ENCODE measurements at places on chromosomes 7 and 10. TPM values are rescaled to one million over a fixed set of nuclear protein-coding genes. Genes with fewer than 3 reads are reported as not detected.

Gene OR13A1
- not detected for total RNA-seq

Gene AMZ1
- total RNA-seq = not detected

Gene ARL5B
- total RNA-seq = 9.6 TPM

Gene EGR2
- total RNA-seq = 0.34 TPM

Gene CALY
- 0.77 TPM for total RNA-seq

Gene VAX1
- 1.7 TPM for total RNA-seq

Gene MACC1
- not detected for total RNA-seq

Gene PURB
- total RNA-seq = 6.1 TPM

Gene MYH16
- 0.51 TPM for total RNA-seq

Gene CTAGE6
- not detected for total RNA-seq

Gene DNAH11
- 0.04 TPM for total RNA-seq

Gene TMEM225B
- total RNA-seq = 0.59 TPM

Gene NEBL
- 4.2 TPM for total RNA-seq

Gene RSPH10B
- not detected for total RNA-seq

Gene AUTS2
- total RNA-seq = 5.1 TPM

Gene CYP26C1
- not detected for total RNA-seq

Gene CCDC136
- total RNA-seq = 2.9 TPM

Gene ITPRID1
- not detected for total RNA-seq

Gene MBL2
- total RNA-seq = not detected

Gene VSTM4
- 0.36 TPM for total RNA-seq

Gene CALML5
- total RNA-seq = not detected

Gene TFR2
- total RNA-seq = 3.0 TPM

Gene H2BK1
- not detected for total RNA-seq

Gene CRTAC1
- total RNA-seq = 1.1 TPM

Gene TEX47
- not detected for total RNA-seq

Gene NODAL
- not detected for total RNA-seq

Gene EEF1AKMT2
- total RNA-seq = 18.1 TPM

Gene PSMC2
- total RNA-seq = 148 TPM

Gene DLX5
- not detected for total RNA-seq

Gene CRYGN
- not detected for total RNA-seq

Gene ORC5
- total RNA-seq = 29.0 TPM

Gene C10orf53
- total RNA-seq = not detected

Gene TAS2R5
- 0.50 TPM for total RNA-seq

Gene ZNF736
- not detected for total RNA-seq

Gene CALHM1
- not detected for total RNA-seq

Gene PILRA
- 5.8 TPM for total RNA-seq

Gene NPM3
- 104 TPM for total RNA-seq

Gene PTPRZ1
- total RNA-seq = not detected

Gene TMEM229A
- total RNA-seq = not detected

Gene ARMC3
- 0.45 TPM for total RNA-seq

Gene PDE1C
- total RNA-seq = 3.7 TPM

Gene UTF1
- 0.16 TPM for total RNA-seq

Gene LRRC61
- total RNA-seq = not detected

Gene IFIT1B
- not detected for total RNA-seq

Gene A1CF
- 0.11 TPM for total RNA-seq

Gene STX1A
- total RNA-seq = 72.0 TPM

Gene DEPP1
- 0.81 TPM for total RNA-seq

Gene CPXM2
- total RNA-seq = not detected

Gene RBM48
- total RNA-seq = 7.6 TPM

Gene NFE2L3
- 11.7 TPM for total RNA-seq

Gene OGDHL
- 0.07 TPM for total RNA-seq

Gene CTAGE8
- not detected for total RNA-seq

Gene SKAP2
- 19.0 TPM for total RNA-seq

Gene GARIN1A
- total RNA-seq = 0.42 TPM

Gene VCL
- 107 TPM for total RNA-seq

Gene LBX1
- total RNA-seq = not detected

Gene SEC23IP
- total RNA-seq = 53.1 TPM
